ENCODE measurements at places on chromosomes 6 and 20.

GRCh38 chr20:15675061-15675514, 898.2 kb downstream of the KIF16B start:
- no peak for DNase-seq

DNA sequence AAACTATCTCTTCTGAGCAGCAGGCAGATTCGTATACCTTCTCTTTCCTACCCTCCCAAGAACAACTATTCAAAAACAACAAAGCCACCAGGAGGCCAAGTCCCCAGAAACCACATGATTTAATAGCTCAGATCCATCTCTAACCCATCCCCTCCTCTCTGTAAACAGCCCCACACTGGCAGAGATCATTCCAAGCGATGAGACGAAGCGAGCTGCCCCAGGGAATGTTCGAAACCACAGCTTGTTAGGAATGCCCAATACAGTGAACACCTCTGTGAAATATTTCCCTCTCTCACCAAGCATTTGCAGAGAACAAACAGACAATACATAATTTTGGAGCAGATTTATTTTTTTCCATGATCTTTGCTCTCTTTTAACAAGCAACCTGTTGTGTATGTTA, 231.8 kb downstream of the SOD2 start:
- DNase-seq: no peak

DNA sequence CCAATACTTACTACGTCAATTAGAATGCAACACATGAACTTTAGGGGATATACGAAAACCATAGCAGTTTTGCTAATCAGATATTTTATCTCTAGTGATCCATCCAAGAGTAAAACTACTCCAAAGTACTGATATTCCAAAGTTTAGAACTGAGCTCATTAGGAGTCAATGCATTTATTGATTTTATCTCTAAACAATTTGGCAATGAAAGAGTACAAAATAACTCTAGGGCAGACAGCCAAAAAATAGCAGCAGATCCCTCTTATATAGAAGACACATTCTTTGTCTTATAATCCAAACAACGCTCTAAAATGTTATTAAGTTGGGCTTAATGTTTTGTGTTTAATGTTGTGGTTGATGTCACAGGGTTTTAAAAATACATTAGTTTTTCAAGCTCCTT, 923.9 kb upstream of the MAN1A1 start:
- DNase-seq: no peak

DNA sequence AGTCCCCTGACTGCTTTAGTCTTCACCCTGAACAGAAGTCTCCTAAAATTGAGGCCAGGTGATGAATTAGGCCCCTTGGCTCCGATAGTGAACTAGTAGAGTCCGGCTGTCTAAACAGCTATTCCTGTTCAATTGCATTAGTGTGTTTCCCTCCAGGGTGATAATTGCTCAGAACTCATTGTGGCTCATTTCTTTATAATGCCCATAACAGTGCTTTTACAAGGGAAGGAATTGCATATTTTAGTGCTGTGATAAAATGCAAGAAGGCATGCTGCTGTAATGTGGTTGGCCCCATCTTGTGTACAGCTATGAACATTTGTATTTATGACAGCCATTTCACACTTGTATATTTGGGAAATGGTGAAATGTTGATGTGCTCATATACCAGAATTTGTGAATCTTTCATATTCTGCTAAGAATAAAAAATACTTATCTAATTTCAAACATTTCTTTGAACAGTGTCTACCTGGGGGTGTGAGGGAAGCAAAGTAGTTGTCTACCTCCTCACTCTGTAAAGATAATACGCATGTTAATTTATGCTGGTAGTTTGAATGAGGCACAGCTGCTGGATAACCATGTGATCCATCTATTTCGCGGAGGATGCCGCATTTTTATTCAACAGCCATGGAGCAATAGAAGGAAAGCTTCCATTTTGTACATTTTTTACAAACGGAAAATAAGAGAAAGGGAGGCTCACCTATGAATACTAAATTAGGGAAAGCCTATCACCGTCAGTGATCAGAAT, 451.4 kb downstream of the NKAIN2 start:
- DNase-seq: peak; percentile 7

DNA sequence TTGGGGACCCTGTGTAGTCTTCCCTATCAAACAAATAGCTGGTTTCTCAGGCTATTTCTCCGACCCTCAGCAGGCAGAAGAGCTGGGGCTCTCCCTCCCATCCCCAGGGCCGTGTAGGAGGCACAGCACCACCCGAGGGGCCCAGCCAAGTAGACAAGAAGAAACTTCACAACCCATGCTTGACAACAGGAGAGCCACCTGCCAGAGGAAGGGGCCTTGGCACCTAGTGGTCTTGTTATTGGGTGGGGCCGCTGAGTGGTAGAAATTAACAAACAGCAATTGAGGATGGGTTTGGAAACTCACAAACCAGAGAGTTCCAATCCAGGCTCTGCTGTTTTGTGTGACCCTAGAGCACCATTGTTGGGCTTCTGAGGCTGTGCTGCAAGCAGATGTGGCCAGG, 108.5 kb upstream of the CHD6 start:
- no peak for DNase-seq

DNA sequence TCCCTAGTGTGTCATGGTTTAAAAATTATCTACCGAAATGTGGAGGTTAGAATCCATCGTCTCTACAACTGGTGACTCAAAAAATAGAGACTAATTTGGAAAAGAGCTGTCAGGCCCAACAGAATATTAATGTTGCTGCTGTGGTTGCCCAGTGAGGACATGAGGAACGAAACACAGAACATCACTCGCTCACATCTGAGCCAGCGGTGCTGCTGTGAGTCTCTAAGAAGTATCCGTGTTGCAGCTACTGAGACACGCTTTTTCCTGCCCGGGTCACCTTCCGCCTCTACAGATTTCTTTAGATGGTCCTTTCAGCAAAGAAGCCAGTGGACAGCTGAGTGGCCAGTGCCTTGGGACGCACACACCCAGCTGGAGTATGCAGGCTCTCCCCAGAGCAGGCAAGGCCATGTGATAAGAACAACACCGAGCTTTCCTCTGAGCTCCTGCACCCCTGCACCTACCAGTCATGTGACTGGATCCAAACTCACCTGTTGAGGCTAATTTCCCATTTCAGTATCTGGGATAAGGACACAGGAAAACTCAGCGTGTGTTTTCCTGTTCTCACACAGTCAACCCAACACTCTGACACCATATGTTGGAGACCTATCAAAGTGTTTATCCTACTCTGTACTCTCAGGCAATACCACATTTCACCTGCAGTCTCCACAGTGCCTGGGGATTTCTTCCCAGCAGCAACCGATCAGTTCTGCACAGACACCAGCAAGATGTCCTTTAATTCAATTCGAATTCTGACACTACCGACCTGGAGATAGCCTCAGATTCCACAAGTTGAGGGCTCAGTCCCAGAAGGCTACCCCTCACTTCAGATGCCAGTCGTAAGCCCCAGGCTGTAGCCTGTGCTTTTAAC, 119.0 kb upstream of the RPS6KA2 start:
- no peak for DNase-seq

Data from nucleus accumbens (tissue), 56 donors.